CD4-positive, alpha-beta memory T cell (primary cell): ENCODE measurements at places on chromosomes 12 and 14.
A peak's percentile ranks its signal among the peaks of the same experiment; 100 is the strongest.

DNA sequence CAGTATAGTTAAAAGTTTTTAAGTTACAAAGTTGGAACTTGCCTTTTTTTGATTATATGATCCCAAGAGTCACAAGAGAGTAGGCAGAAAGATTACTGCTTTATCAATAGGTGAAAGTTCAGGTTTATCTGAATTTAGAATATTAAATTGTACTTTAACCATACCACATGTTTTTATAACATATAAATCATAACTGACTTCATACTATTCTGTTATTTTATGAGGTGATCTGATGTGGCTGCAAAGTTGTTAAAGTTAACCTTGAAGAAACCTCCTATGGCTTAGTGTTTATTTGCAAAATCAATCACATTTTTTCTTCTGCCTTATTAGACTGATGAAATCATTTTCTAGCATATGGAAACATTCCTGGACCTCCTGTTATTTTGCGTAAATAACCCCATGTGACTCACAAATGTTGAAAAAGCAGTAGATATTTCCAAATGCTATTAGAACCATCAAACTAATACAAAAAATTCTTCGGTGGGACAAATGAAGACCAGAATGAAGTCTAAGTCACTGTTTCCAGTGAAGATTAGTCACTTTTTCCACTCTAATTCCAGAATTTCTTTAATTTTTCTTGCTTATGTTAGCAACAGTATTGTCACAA, 132.1 kb downstream of the RAD51B start:
- DNase-seq = no peak

DNA sequence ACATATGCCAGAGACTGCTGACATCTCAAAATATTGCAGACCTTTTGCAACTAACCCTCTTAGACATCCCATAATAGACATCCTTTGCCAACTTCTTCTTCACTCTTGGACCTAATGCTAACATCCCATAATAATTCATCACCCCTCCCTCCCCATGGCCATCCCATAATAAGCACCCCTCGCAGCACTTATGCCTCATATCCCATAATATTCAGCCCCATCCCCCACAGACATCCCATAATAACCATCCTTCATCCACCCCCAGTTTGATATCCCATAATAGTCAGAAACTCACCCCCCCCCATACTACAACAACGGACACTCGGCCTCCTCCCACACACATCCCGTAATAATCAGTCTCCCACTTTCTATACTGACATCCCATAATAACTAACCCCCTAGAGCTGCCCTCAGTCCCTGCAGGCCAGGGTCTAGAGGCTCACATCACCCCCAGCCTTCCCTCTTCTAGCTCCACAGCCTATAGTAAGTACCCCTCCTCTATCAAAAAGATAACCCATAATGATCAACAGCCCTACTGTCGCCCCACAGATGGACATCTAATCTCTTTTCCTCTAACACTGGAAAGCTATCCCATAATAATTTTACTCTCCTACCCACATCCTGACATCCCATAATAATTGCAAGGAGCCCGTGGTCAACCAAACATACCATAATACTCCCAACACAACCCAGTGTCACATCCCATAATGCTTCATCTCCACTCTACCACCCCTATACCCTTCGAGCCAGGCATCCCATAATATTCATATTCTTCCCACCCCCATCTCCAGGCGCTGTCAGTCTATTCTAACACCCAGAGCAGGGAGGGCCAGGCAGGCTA, 792 bp upstream of the CHD4 start:
- DNase-seq = peak; percentile 83

GRCh38 chr14:72945356-72946027, 19.2 kb downstream of the DCAF4 start:
- no peak for DNase-seq

GRCh38 chr14:42013153-42013552, 406.5 kb downstream of the LRFN5 start:
- no peak for DNase-seq

- DNase-seq = no peak
These were observed 70.1 kb downstream of the ATF7IP start for GRCh38 chr12:14435627-14436026.
